Amniotic epithelial cell (primary cell): ENCODE measurements at places on chromosomes 2 and 18.
A peak's percentile ranks its signal among the peaks of the same experiment; 100 is the strongest.

DNA sequence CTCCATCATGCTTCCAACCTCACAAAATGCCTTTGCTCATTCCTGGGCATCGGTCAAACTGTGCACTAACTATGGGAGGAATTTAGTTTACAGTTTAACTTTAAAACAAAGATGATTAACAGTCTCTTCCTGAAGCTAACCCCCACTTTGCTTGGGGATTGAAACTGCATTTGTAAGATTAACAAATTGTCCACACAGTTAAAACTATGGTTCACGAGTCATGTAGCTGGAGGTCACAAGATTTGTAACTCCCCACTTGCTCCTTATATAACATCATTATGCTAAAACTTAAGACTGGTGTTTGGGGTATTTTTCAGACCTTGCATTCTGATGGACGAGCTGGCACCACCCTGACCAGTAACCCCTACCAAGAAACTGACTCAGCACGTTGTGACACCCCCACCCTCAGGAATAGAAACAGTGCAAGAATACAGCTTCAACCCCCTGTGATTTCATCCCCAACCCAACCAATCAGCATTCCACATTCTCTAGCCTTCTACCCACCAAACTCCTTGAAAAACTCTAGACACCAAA is 252.3 kb downstream of the MBD5 start:
- DNase-seq: peak; percentile 47

- no peak for DNase-seq
Measured at GRCh38 chr2:122815120-122815519, 1059.7 kb downstream of the TSN start.

DNA sequence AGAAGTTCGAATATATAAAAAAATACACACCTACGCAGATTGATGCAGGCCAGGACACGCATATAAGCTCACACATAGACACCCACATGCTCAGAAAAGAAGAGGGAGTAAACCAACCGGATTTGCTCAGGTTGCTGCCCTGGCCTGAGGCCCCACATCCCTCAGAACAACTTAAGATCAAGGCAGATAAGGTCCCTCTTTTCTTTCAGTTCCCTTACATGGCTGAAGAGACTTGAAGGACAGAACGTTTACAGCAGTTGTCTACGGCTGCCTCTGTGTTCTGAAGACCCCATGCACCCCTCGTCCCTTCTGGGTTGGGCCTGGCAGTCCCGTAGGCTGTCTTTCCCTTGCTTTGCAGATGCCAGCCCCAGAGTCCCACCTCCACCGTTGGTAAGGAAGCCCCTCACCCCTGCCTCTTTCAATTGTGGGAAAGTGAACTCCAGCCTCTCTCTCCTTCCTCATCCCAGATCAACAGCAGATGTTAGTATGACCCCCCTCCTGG is 4.3 kb upstream of the NAGK start:
- DNase-seq: no peak

DNA sequence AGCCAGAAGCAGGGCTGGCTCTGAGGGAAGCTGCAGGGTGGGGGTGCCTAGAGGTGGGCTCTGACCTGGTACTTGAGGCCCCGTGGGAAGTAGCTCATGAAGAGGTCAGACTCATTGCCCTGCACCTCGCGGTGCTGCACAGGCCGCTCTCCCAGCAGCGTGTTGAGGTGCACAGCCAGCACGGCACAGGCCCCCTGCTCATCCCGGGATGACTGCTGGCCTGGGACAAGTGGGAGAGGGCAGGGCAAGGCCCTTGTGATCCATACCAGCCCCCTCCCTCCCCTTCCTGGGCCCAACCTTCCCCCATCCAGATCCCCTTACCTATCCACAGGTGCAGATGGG is 8.7 kb downstream of the CAPG start:
- no peak for DNase-seq

- peak; percentile 33 for DNase-seq
Measured at GRCh38 chr2:132664096-132664495, 5.9 kb downstream of the LYPD1 start.

- DNase-seq: no peak
Measured at GRCh38 chr2:219032051-219032745, 9.1 kb downstream of the CFAP65 start.

- peak; percentile 78 for DNase-seq
Measured at GRCh38 chr18:22189449-22190166, 20.2 kb downstream of the GATA6 start.

- DNase-seq: peak; percentile 61
Measured at GRCh38 chr2:101152272-101153076, 1.3 kb upstream of the TBC1D8 start.

- no peak for DNase-seq
Measured at GRCh38 chr18:63150942-63151421, 168.6 kb downstream of the BCL2 start.

GRCh38 chr2:217074576-217075255 is 214.9 kb upstream of the TNP1 start:
- peak; percentile 80 for DNase-seq

DNA sequence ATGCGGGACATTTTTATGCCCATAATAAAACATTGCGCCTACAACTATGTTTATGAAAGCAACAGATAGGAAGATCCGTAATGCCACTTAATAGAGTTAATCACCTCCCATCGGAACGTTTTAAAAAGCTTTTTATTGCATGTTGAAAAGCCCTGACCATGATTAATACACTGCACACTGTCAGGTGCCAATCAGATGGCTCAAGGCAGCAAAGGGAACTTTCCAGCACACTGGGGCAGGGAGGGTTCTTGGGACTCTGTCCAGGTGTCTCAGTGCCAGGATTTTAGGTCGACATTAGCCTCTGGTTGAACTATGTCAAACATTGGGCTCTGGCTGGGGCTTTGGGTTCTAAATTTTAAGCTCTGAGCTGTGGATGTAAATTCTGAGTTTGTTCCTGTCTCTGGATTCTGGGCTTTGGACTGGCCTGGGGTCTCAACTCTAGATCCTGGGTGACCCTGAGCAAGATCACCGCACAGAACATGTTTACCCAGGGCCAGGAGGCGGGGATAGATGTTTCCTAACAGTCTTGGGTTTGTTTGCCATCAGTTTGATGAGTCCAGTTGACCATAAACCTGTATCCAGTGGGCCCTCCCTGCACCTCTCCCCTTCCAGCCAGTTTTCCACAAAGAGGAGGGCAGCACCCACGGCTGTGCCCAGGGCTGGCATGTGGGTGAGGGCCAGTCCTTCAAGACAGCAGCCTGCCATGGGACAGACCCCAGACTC is 262.7 kb downstream of the ATAD2B start:
- no peak for DNase-seq

DNA sequence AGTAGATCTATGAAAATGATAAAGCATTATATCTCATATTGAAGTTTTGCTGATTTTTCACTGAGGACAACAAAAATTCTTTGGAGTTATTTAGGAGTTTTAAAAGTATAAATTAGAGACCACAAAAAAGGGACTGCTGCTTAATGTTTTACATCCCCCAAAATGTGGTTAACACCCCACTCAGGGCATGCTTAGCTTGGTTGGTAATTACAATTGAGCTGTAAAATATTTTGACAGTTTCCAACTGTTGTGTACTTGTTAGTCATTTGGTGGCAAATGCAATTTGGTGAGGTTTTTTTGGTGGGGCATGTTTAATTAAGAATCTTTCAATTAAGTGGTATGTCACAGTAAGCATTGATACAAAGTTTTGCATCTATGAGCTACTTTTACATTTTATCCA is 137.3 kb upstream of the OTX1 start:
- DNase-seq: no peak

GRCh38 chr18:70334728-70335329 is 46.0 kb downstream of the SOCS6 start:
- DNase-seq: peak; percentile 33

DNA sequence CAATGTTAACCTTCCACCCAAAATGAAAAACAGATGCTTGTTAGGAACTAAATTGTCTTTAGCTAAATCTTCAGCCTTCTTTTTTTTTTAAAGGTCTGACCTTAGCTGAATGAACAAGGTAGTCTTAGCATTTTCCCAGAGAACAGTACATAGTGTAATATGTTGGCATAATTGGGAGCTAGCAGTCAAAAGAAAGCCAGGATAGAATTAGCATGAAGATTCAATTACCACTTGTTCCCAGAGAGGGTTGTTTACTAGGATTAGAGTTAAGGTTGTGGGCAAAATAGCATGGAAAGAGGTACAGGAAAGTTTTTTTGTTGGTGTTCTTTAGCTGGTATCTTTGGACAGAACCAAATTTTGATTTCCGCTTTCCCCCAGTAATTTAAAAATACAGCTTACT is 6.9 kb downstream of the CDH20 start:
- DNase-seq: no peak

- DNase-seq: no peak
Measured at GRCh38 chr2:51231071-51231470, 199.1 kb upstream of the NRXN1 start.

DNA sequence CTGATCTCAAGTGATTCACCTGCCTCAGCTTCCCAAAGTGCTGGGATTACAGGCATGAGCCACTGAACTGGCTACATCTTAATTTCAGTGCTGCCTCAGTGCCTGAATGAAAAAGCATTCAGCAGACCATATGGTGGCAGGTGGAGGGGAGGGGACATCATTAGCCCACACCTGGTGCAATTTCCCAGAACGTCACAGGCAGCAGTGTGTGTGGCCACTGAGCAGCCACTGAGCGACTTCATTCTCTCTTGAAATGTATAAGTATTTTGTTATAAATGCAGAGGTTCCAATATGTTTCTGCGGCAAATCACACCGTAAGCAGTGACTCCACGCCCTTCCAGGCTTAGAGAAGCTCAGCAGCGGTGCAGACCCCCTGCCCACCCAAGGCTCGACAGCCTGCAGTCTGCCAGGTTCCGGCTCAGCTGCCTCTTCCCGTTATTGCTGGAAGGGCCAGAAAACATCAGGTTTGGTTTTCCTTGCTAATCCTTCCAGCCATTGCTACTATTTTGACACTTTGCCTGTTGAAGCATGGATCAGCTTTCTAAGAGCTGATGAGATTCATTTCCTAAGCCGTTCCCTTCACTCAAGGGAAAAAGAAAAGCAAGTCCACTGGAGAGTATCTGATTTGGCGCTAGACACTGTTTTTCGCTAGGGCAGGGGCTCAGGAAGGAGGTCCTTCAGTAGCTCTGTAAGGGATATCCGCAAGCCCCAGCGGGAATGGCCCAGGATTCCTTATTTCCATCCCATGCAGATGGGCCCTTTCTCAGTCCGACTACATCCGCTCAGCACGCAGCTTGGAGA is 250.7 kb downstream of the VAPA start:
- DNase-seq: no peak

DNA sequence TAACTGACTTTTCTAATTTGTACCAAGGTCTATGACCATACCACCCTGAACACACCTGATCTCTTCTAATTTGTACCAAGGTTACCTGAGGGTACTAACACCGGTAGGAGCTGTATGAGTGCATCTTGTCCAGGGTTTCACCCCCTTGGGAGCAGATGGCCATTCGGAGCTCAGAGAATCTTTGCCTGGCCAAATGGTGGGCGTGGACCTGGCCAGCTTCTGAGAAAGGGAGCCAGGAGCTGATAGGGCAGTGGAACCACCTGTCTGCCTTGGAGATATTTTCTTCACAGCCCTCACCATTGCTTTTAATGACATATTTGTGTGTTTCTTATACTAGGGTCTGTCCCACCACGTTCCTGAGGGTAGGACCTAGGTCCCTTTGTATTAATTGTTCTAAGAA is 188.9 kb downstream of the LDLRAD4 start:
- no peak for DNase-seq

DNA sequence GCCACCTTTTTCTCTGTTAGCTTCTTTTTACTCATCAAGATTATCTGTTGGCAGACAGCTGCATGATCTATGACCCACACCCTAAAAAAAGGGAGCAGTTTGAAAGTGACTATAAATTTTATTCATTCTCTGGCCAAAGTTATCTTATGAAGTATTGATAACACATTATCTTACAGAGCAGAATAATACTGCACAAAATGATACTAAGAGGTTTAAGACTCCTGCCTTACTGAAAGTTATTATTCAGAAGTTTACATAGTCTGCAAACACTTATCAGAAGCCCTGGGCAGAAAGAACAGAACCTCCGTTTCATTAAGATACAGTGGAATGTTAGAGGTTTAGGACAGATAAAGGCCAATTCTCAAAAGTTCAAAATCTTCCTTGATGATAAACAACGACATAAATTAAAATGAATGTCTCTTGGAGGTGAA is 78.2 kb downstream of the ZEB2 start:
- DNase-seq: peak; percentile 33

GRCh38 chr18:76801567-76802505 is 20.5 kb upstream of the ZNF236 start:
- DNase-seq: no peak

DNA sequence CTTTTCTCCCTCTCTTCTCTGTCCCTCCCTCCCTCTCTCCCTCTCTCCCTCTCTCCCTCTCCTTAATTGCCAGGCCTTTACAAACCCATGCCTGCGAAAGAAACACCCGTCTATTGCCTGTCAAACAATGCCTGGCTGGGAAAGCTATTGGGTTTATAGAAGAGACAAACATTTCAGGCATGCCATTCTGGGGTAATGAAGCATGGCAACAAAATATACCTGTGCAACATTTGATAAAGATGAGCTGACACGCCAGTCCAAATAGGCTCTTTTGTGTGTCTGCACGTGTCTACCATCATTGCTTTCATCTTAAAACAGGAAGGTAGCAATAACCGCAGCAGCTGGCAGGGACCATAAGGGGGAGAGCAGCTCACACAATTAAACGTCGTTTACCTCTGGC is 282.1 kb downstream of the ZNF516 start:
- DNase-seq: no peak

- peak; percentile 85 for DNase-seq
Measured at GRCh38 chr2:112665113-112665780, 19.5 kb downstream of the SLC20A1 start.

DNA sequence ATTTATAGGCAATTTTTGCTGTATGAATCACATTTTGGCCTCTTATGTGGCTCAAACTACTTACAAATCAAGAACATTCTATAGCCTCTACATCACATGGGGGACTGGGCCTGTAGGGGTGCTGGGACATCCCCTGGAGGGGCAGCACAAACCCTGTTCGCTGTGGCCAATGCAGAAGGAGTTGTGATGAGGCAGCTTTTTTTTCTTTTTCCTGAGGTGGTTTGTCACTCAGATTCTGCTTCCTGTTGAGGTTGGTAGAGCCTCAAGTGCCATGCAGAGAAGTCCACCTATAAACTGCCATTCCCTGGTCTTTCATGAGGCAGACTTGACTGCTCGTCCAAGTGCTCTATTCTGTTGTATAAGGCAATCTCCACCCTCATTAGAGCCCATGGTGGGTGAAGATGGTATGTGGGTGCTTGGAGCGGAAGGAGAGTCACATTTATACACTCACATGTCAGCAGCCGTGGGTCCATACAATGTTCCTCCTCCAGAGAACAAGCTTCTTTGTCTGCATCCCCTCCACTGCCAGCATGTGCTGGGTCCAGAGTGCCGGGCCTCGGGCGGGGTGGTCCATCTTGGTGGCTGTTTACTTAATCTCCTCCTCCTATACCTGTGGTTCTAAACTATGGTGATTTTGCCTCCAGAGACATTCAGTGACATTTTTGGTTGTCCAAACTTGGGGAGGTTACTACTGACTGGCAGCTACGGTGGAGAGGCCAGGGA is 120.3 kb downstream of the ACOXL start:
- DNase-seq: no peak
